ENCODE measurements at places on chromosomes 6 and 20.
A peak's percentile ranks its signal among the peaks of the same experiment; 100 is the strongest.

GRCh38 chr6:42556462-42556861 lies 7.4 kb upstream of the UBR2 start:
- DNase-seq: no peak

DNA sequence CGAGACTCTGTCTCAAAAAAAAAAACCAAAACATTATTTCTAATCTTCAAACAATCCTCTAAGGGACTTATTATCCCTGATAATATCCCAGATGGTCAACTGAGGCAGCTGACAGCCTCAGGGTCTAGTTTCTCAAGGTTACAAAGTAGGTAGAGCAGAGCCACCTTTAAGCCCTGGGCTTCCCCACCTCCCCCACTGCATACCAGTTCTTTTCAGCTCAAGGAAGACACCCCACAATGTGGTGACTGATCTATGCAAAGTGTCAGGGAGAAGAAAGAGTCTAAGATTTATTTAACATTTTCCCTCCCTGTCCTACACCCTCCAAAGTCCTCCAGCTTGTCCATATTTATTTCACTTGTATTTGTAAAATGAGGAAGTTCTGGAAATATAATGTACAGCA lies 60.5 kb upstream of the VGLL2 start:
- no peak for DNase-seq

DNA sequence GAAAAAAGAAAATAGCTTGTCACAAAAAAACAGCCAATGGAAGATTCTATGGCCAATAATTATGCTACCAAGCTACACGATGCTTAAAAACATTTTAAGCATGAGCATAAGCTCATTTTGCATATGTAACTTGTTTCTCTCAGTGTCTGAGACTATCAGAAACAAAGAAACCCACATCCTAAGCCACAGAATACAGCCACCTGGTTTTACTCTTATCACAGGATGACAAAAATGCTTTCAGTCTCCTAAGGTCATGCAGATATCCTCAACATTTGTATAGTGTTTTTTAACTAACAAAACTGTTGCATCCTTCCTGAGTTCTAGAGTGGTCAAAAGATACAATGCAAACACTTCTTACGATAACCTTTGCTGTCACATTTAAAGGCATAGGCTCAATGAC lies 172.1 kb upstream of the RUNX2 start:
- peak; percentile 51 for DNase-seq

- DNase-seq: no peak
Measured at GRCh38 chr6:160427312-160428068, 79.3 kb downstream of the SLC22A3 start.

GRCh38 chr20:9496155-9496554 lies 18.2 kb upstream of the LAMP5 start:
- no peak for DNase-seq

GRCh38 chr6:27176523-27177484 lies 70.7 kb upstream of the PRSS16 start:
- peak; percentile 30 for DNase-seq

DNA sequence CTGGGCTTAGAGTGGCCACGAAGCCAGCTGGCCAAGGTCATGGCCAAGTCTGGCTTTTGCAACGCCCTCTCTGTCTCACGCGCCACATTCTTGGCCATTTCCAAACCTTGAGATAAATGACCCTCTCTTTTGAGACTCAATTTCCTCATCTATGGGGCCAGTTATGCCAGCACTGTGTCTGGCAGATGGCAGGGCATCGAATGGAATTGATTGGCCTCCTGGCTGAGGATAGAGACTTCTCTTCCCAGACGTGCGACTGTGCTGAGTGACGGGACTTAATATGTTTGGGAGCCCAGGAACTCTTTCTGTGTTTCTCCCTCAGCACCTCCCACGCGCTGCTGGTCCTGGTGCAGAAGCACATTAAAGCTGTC lies 7.6 kb downstream of the BPIFB2 start:
- DNase-seq: no peak

- DNase-seq: no peak
Measured at GRCh38 chr6:140766999-140767398, 1365.7 kb upstream of the GJE1 start.

DNA sequence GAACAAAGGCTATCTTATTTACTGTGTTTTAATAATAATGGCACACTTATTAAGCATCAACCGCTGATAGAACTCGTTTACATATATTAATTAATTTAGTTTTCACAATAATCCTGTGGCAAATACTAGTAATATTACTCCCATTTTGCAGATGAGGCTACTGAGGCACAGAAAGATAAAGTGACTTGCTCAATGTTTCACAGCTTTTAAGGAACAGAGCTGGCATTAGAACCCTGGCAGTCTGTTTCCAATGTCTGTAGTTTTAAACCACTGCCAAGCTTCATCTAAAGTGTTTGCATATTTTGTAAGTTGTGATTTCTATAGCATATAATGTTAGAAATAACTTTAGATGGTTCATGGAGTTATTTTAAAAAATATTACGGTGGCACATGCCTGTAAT lies 38.4 kb upstream of the LRRC1 start:
- DNase-seq: no peak

DNA sequence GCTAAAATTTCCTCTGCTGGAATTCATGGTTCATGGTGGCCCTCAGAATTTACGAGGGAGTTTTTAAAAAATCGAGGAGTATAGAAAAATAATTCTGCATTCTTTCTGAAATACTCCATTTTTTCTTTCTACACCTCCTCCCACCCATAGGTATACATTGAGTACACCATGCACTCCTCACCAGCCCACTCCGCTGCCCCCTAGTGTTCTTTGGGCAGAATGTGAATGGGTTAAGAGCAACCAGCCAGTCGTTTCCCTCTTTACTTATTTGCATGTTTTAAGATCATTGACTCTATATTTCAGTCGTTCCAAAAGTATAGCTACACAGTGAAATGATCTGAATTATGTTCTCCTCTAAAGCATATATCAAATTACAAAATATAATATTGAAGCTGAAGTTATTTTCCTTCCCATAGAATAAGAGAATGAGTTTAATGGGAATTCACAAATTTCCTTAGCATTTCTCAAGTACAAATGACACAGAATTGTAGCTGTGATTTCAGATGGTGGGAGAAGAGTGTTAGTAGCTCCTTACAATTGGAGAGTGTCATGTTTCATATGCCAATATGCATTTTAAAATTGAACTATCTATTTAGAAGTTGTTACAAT lies 977.7 kb upstream of the SLC35B3 start:
- peak; percentile 19 for DNase-seq

GRCh38 chr6:124994648-124995047 lies 32.4 kb downstream of the RNF217 start:
- no peak for DNase-seq

DNA sequence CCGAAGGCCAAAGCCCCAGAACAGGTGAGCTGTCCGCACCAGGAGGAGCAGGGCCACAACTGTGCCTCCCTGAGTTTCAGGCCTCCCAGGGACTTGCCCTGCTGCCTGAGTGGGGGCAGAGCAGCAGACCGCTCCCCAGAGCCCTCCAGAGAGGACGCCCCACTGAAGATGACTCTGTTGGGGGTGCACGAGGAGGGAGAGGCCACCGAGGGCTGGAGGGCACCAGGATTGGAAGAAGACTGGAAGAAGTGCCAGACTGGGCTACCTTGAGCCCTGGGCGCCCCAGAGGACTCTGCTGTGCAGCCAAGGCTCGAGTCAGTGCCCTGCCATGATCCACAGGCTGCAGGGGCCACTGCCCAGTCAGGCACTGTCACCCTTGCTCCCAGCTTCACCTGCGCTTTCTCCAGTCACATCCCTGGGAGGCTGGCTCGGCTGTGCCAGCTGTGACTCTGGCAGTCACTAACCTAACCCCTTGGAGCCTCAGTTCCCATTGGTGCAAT lies 11.3 kb downstream of the CST7 start:
- DNase-seq: no peak

- no peak for DNase-seq
Measured at GRCh38 chr6:155646443-155646842, 190.8 kb upstream of the NOX3 start.

DNA sequence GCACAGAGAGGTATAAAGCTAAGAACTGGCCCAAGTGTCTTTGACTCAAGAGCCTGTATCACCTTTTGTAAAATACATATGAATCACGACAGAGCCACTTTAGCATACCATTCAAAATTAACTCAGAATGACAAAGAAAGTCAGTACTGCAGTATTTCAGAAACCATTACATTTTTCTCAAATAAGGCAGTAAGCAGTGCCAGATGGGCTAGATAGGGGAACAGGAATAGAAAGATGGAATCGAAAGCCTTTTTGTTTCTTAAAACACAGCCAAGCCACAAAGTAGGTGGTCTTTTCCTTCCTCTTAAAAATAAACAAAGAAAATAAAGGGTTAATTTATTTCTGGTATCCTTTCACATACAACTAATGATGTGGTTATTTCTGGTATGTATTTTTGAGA lies 10.3 kb downstream of the CLDN20 start:
- no peak for DNase-seq

Data from GM20000 (cell line).